ENCODE measurements at places on chromosomes 13 and 19. TPM values are rescaled to one million over a fixed set of nuclear protein-coding genes. Genes with fewer than 3 reads are reported as not detected.

DNA sequence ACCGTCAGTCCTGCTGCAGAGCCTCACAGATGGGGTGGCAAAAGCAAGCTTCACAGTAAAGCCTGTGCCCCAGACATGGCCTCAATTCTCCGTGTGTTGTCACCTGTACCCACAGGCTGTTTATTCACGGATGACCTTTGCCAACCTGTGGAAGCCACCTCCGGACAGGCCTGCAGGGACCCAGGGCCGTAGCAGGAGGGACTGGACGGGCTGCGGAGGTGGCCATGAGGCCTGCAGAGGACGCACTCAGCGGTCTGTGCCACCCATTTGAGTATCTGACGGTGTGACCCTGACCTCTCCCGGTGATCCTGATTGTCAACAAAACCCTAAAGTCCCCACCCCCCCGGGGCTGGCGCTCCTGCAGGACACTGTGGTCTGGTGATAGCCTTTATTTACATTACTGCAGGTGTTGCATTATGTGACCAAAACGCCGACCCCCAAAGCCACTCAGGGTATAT, 7.8 kb upstream of the KLF16 start:
- H3K4me1 ChIP-seq, result peaks cover 50% of the 10 kb centered on the region
- H3K27ac ChIP-seq, result peak overlapping the region; percentile 97
- ATAC-seq, result no peak
- H3K36me3 ChIP-seq, result peaks cover 20% of the 10 kb centered on the region
- H3K27me3 ChIP-seq, result no peaks in the 10 kb centered on the region

CEACAM3 gene
- total RNA-seq, result not detected

GRCh38 chr19:38617764-38618589, at the start of gene MAP4K1:
TSS of gene MAP4K1 (minus strand) at chr19:38617953. CDS start at chr19:38617895, 58 bp downstream.
- H3K36me3 ChIP-seq, result no peaks in the 10 kb centered on the region
- peak; percentile 1 for ATAC-seq
- peaks cover 3% of the 10 kb centered on the region for H3K4me1 ChIP-seq
- peak within 1 kb of the TSS; percentile 62 for H3K4me3 ChIP-seq

IZUMO4 gene
- total RNA-seq, result 6.2 TPM

GRCh38 chr13:42533336-42533591, 40.7 kb upstream of the TNFSF11 start:
- no peak for ATAC-seq
- H3K27me3 ChIP-seq, result no peaks in the 10 kb centered on the region
- H3K27ac ChIP-seq, result no peak overlapping the region
- no peaks in the 10 kb centered on the region for H3K4me1 ChIP-seq

INSR gene
- total RNA-seq, result 94.0 TPM

- H3K27ac ChIP-seq, result peak overlapping the region; percentile 53
- no peak overlapping the region for H3K4me3 ChIP-seq
- H3K27me3 ChIP-seq, result peaks cover 30% of the 10 kb centered on the region
- H3K4me1 ChIP-seq, result no peaks in the 10 kb centered on the region
- H3K36me3 ChIP-seq, result no peaks in the 10 kb centered on the region
Observed at GRCh38 chr19:35107545-35107944, 8.1 kb upstream of the FXYD3 start.

GRCh38 chr13:96804174-96804573, 190.1 kb downstream of the OXGR1 start:
- no peaks in the 10 kb centered on the region for H3K36me3 ChIP-seq
- H3K27me3 ChIP-seq, result no peaks in the 10 kb centered on the region
- H3K27ac ChIP-seq, result no peak overlapping the region
- H3K4me3 ChIP-seq, result no peak overlapping the region
- no peak for ATAC-seq

APLP1 gene
- 9.0 TPM for total RNA-seq

- no peak overlapping the region for H3K27ac ChIP-seq
- H3K4me1 ChIP-seq, result peaks cover 14% of the 10 kb centered on the region
- no peak overlapping the region for H3K4me3 ChIP-seq
- no peaks in the 10 kb centered on the region for H3K27me3 ChIP-seq
Observed at GRCh38 chr13:113832205-113832604, 31.7 kb downstream of the GAS6 start.

DNA sequence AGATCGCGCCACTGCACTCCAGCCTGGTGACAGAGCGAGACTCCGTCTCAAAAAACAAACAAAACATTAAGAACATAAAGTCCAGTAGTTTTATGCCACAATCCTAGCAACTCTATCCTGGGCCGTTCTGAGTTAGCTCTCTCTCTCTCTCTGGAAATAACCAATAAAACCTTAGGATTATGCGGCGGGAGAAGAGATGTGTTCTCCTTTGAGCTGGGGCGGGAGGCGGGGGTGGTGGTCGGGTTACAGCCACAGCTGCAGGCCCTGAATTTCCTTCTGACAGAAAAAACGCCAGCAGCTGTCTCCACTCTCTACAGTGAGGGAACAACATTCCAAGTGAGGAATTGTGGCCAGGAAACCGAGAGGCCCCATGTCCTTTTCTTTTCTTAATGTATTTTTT, 9.1 kb upstream of the PNMA8A start:
- peak; percentile 82 for ATAC-seq
- H3K27ac ChIP-seq, result no peak overlapping the region
- H3K4me1 ChIP-seq, result no peaks in the 10 kb centered on the region

- peak overlapping the region; percentile 43 for H3K4me3 ChIP-seq
- peaks cover 45% of the 10 kb centered on the region for H3K27me3 ChIP-seq
- no peak for ATAC-seq
- no peaks in the 10 kb centered on the region for H3K4me1 ChIP-seq
- H3K27ac ChIP-seq, result no peak overlapping the region
- no peaks in the 10 kb centered on the region for H3K36me3 ChIP-seq
Observed at GRCh38 chr13:108496362-108497210, 132.8 kb upstream of the MYO16 start.

- no peak overlapping the region for H3K4me3 ChIP-seq
- H3K36me3 ChIP-seq, result peaks cover 35% of the 10 kb centered on the region
- no peak overlapping the region for H3K27ac ChIP-seq
Observed at GRCh38 chr19:55609326-55609725, 3.9 kb downstream of the ZNF865 start.

DNA sequence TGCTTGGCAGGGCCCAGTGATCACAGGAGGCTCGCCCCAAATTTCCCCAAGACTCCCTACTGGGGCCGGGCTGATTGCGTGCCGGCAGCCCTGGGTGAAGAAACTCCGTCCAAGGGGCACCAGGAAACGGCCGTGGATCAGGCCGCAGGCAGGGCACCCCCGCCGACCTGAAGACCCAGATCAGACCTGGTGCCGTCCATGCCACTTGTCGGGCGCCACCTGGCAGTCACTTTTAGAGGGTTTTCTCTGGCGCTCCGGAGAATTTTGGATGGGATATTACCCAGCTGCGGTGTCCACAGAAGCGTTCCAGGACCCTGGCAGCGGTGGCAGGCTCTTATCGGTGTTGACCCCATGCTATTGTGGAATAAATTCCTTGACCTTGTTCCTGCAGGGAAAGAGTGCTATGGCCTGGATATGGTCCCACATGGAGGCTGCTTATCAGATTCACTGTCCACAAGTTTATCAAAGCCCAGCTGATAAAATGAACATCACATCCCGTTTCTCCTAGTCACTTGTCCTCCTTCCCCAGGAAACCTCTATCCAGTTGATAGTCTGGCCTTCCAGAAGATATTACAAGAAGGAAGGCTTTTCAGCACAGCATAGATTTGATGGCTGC, 38.2 kb downstream of the IGFL2 start:
- no peak for ATAC-seq
- no peak overlapping the region for H3K27ac ChIP-seq
- H3K4me1 ChIP-seq, result no peaks in the 10 kb centered on the region

CDC42EP5 gene
- total RNA-seq, result 24.1 TPM

DNA sequence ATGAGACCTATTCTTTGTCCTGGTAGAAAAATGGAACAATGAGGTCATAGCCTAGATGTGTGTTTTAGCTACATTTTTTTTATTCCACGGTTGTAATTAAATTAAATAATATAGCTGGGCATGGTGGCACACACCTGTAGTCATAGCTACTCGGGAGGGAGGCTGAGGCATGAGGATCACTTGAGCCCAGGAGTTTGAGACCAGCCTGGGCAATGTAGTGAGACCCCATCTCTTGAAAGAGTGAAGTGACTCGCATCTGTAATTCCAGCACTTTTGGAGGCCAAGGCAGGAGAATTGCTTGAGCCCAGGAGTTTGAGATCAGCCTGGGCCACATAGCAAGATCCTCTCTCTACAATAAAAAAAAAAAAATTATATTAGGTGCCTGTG, 11.7 kb upstream of the CBLC start:
- no peak overlapping the region for H3K27ac ChIP-seq
- no peak overlapping the region for H3K4me3 ChIP-seq
- no peak for ATAC-seq
- H3K36me3 ChIP-seq, result no peaks in the 10 kb centered on the region
- H3K4me1 ChIP-seq, result no peaks in the 10 kb centered on the region
- no peaks in the 10 kb centered on the region for H3K27me3 ChIP-seq

GRCh38 chr13:112143753-112144615, 77.0 kb downstream of the SOX1 start:
- ATAC-seq, result no peak
- no peaks in the 10 kb centered on the region for H3K36me3 ChIP-seq

- H3K4me3 ChIP-seq, result no peak overlapping the region
- H3K27ac ChIP-seq, result no peak overlapping the region
- no peaks in the 10 kb centered on the region for H3K4me1 ChIP-seq
- peak; percentile 48 for ATAC-seq
- peaks cover 56% of the 10 kb centered on the region for H3K27me3 ChIP-seq
- no peaks in the 10 kb centered on the region for H3K36me3 ChIP-seq
Observed at GRCh38 chr19:44570984-44571684, 41.7 kb upstream of the CEACAM20 start.

DNA sequence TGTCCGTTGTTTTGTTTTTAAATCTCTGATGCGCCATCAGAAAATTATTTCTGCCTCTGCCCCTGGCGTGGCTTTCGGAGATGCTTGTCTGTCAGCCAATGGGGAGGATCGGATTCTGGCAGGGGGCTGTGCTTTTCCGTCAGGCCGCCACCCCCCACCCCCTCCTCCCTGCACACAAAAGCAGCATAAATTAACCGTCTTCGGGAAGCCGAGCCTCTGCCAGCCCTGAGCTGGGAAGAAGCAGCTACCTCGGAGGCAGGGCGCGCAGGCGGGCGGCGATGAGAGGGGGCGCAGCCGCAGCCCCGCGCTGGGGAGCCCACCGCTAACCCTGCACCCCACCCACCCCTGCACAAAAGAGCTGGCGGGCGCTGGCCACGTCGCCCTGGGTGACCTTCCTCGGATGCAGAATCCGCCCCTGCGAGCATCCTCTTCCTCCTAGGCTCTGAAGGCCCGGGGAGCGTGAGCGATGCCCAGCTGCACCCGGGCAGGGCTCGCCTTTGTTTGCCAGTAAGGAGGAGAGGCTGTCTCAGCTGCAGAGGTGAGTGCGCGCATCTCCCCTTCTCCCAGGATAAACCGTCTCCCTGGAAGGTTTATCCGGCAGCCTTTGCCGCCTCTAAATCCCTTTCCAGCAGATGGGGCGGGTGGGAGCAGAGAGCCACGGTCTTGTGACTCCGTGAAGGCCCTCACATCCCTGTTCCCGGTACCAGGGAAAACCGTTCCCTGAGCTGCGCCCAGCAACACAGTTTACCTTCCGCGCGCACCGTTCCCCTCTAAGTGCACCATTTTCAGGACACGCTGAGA, at the start of gene ATCAY:
ATCAY (plus strand) TSS at position 215 of the 801 bp plus-strand sequence. CDS start 5,083 bp downstream, outside the sequence.
- no peak within 1 kb of the TSS for H3K27ac ChIP-seq
- no peak within 1 kb of the TSS for H3K4me3 ChIP-seq
- no peaks in the 10 kb centered on the region for H3K4me1 ChIP-seq
- ATAC-seq, result no peak
- H3K36me3 ChIP-seq, result no peaks in the 10 kb centered on the region

IL17D gene
- total RNA-seq, result 7.2 TPM

GRCh38 chr13:110396913-110397381, 89.9 kb downstream of the COL4A2 start:
- H3K36me3 ChIP-seq, result no peaks in the 10 kb centered on the region
- ATAC-seq, result peak; percentile 94
- no peaks in the 10 kb centered on the region for H3K27me3 ChIP-seq
- peak overlapping the region; percentile 90 for H3K27ac ChIP-seq
- H3K4me3 ChIP-seq, result peak overlapping the region; percentile 22

DNA sequence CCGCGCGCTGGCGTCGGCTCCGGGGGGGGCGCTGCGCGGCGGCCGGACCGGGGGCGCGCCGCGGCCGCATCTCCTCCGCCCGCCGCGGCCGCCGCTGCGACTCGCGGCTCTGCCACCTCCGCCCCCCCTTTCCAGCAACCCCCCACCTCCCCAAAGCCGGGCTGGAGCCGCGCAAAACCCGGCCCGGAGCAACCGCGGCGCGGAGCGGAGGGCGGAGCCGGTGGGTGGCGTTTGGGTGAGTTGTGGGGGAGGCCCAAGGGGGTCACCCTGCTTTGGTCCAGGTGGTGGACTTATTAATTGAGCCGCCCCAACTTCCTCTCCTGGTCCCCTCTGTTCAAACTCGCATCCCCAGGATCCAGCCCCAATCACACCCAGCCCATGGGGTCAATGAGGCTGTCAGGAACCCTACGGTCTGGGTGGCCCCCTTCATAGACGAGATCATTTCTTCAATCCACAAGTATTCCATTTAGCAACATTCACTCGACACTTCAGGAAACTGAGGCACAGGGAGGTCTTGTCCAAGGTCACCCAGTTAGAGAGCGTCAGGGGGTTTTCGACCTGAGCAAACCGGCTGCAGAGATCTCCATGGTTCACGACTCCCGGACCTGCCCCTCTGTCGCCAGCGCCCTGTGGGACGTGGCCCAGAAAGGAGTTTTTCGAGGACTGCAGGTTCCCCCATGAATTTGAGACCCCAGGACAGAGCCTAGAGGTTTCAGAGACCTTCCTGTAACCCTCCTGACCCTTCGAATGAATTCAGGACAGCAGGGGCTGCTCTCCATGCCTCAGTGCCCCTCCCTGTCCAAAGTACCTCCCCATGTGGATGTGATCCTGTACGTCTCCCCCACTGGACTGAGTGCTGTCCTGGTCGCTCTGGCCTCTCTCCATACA, 22.4 kb upstream of the SEMA6B start:
- H3K27me3 ChIP-seq, result peaks cover 96% of the 10 kb centered on the region
- no peak overlapping the region for H3K27ac ChIP-seq
- H3K36me3 ChIP-seq, result no peaks in the 10 kb centered on the region
- H3K4me1 ChIP-seq, result no peaks in the 10 kb centered on the region

DNA sequence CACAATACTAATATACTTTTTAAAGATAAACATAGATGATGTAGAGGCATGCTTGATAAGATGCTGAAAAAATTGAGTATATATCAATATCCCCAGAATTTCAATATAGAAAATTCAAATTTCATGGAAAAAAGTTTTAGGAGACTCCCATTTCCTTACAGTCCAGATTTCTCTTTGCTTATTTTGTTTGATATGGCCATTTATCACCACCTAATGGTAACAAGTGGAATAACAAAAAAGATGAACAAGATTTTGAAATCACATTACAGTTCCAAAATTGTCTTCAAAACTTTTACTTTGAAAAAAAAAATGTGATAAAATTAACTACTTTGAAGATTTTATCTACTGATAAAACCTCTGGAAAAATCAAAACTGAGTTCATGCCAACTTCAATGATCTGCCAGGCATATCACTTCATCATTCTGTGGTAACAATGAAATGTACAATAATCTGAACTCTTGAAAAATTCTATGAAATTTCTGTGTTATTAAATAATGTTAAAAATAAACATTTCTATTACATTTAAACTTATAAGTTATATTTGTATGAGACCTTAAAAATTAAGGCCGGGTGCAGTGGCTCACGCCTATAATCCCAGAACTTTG, 17.5 kb downstream of the MIPEP start:
- no peaks in the 10 kb centered on the region for H3K27me3 ChIP-seq
- H3K36me3 ChIP-seq, result no peaks in the 10 kb centered on the region
- no peak overlapping the region for H3K4me3 ChIP-seq
- peaks cover 12% of the 10 kb centered on the region for H3K4me1 ChIP-seq
- ATAC-seq, result no peak
